ENCODE measurements at places on chromosomes 4 and X. TPM values are rescaled to one million over a fixed set of nuclear protein-coding genes. Genes with fewer than 3 reads are reported as not detected.

Gene ETDA
- not detected for total RNA-seq

Gene ADGRG4
- total RNA-seq: 0.06 TPM

Gene YTHDC1
- total RNA-seq: 98.1 TPM

Gene TCEAL3
- 81.3 TPM for total RNA-seq

Gene FBXL5
- 89.7 TPM for total RNA-seq

Gene SPANXA2
- total RNA-seq: not detected

Gene DMP1
- not detected for total RNA-seq

DNA sequence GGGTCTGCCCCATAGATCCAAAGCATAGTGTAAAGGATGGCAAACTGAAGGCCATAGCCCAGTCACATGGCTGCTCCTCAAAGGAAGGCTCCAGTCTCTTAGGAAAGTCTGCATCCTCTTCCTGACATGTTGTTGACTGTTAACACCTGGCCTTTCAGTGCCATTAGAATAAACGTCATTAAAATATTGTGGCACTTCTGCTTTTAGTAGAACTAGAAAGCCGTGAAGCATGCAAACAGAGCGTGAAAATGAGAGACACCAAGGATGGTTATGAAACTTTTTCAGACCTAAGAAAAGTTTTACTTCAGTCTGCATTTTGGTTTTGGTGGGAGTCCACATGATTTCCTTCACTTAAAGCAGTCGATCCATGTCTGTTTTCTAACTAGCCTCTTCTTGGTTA is 41.1 kb upstream of the AFF2 start:
- DNase-seq: no peak

DNA sequence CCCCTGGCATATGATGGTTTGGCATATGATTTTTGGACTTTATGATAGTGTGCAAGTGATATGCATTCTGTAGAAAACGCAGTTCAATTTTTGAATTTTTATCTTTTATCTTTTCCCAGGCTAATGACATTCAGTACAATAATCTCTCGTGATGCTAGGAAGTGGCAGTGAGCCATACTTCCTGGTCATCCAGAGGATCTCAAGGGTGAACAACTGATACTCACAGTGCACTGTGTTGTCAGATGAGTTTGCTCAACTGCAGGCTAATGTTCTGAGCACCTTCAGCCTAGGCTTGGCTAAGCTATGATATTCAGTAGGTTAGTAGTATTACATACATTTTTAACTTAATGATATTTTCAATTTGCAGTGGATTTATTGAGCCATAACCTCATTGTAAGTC is 405.3 kb downstream of the PCDH7 start:
- DNase-seq: no peak

GRCh38 chr4:22848332-22848731 is 155.6 kb downstream of the GBA3 start:
- no peak for DNase-seq

DNA sequence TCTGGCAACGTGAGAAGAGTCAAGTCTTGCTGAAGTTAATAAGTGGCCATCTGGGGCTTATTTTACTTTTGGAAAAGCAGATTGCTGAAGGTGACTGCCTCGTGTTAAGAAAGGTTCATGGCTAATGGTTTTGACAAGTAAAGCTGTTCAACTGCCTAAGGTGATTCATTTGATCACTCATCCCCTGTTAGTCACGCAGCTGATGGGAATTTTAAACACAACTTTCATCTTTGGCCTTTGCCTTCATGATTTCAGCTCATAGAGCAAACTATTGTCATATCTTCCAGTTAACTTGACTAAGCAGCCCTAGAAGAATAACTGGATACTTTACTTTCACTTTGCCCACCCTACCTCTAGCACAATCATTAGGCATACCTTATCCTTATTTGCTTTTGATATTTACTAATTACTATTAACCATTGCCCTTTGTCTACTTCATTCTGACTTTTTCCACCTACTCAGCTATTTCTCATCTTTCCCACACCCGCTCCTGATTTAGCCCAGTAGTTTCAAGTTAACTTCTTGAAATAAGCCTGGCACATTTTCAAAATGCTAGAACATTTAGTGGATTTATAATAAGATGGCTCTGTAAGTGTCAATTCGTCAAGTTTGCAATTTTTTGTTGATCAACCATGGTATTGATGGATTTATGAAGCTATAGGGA is 170.6 kb upstream of the S100G start:
- DNase-seq: no peak

DNA sequence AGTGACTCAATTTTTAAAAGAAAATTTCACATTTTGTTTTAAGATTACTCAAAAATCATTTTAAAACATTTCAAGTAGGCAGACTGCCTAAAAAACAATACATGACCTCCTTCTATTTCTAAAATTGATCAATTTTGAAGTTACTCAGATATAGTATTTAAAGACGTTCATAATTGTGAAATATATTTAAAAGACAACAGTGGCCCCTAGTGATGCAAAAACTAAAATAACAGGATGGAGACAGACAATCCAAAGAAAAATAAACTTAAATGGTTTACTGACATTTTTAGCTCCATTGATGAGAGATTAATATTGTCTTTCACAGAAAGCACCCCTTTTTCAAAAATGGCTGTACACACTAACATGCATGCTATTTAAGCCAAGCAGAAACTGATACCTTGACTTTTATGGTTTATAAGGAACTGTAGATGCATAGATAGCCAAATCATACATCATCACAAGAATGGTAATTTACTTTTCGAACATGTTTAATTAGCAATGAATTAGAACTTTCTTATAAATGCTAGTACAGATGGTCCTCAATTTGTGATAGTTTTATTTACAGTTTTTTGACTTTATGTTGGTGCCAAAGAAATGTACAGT is 69.8 kb upstream of the FAT4 start:
- DNase-seq: no peak
